ENCODE measurements at places on chromosomes 11 and 22.

GRCh38 chr11:6721343-6721742 is 38.2 kb upstream of the MRPL17 start:
- DNase-seq: no peak

DNA sequence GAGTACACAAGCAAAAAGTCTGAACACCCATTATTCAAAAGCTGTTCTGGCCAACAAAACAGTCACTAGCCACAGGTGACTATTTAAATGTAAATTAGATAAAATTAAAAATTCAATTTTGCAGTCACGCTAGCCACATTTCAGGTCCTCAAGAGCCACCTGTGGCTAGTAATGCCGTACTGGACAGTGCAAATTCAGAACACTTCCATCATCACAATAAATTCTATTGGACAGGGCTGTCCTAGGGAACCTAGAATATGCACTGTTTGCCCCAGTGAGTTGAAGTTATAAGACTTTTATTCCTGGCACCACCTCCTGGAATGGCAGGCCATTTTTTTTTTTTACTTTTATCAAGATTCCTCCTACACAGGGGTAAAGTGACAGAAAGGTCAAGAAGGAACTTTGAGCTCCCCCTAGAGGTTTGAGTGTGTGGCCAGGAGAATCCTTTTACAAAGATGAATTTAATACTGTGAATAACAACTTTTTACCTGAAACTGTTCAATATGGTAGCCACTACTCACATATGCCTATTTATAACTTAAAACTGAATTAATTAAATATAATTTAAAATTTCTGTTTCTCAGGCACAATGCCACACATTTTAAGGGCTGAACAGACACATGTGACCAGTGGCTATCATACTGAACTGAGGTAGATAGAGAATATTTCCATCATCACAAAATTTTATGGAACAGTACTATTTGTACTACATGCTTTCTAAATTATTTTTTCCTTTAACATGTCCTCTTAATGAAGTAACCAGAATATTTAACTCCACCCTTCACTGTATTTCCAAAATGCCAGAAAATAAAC is 6.5 kb downstream of the MSANTD2 start:
- DNase-seq: peak; percentile 44

- DNase-seq: peak; percentile 51
These were observed 26.6 kb downstream of the RAB30 start for GRCh38 chr11:83044958-83045712.

DNA sequence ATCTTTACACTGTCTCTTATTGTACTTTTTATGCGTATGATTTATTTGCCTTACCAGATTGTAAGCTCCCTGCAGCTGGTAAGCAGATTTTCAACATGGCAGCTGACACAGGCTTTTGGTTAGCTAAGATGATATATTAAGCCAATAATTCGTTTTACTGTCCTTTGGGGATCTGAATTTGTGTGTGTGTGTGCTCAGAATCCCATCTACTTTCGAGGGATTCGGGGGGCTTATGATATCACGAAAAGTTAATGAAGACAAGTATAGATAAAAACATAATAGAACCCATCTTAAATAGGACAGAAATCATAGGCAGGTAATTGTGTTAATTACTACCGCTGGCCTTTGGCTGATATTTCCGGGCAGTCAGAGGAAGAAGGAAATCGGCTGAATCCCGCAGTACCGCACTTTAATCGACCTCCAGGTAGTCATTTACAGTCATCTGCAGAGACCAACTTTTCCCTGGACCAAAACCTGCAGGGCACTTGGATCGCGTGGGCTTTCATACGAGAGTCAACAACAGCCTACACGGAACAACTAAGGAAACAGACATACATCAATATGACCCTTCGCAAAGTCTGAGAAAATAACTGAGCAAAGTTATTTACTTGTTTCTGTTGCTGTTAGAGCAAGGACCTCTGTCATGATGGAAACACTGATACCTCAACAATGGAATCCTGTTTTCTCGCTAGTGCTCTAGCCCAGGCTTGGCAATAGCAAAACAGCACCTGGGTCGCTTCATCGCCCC is 802 bp downstream of the KBTBD3 start:
- no peak for DNase-seq

- DNase-seq: no peak
These were observed 47.0 kb upstream of the CARS1 start for GRCh38 chr11:3104051-3104714.

DNA sequence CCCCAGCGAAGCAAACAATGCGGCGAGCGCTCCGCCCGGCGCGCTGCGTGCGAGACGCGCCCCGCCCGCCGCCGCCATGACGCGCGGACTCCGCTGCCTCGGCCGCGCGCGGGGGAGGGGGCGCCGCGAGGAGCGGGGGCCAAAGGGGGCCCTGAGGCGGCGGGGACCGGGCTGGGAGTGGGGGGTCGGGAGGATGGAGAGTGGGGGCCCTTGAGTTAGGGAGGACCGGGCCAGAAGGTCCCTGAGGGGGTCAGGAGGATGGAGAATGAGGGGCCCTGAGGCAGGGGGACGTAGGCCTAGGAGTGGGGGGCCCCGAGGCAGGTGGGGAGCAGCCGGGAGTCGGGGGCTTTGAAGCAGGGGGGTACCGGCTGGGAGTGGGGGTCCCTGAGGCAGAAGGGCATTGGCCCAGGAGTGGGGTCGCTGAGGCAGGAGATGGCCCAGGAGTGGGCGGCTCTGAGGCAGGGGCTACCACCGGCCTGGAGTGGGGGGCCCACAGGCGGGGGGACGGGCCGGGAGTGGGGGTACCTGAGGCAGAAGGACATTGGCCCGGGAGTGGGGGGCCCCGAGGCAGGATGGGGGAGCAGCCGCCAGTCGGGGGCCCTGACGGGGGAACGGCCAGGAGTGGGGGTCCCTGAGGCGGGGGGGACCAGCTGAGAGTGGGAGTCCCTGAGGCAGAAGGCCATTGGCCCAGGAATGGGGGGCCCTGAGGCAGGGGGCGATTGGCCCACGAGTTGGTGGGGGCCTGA is at the start of gene BRD1:
TSS of gene BRD1 (minus strand) at position 21 of the 746 bp plus-strand sequence. CDS start 3,556 bp downstream, outside the sequence.
- DNase-seq: peak; percentile 61

DNA sequence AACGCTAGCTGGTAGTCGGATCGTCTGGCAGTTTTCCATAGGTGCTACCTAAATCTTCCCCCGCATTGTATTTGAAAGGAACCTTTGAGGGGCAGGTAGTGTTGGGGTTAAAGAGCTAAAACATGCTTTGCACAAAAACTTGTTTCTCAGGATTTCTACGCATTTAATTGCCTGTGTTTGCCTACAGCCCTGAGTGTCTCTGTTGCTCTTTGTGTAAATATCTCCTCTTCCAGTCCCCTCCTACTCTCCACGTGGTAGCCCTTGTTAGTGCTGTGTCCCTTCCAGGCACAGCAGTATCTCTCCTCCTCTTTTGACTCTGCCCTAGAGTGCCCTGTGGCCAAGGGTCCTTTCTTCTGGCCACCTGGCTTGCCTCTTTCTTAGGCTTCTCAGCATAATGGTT is 81.7 kb downstream of the BARX2 start:
- DNase-seq: no peak

- no peak for DNase-seq
These were observed 149.1 kb upstream of the SOX6 start for GRCh38 chr11:16505481-16505880.

DNA sequence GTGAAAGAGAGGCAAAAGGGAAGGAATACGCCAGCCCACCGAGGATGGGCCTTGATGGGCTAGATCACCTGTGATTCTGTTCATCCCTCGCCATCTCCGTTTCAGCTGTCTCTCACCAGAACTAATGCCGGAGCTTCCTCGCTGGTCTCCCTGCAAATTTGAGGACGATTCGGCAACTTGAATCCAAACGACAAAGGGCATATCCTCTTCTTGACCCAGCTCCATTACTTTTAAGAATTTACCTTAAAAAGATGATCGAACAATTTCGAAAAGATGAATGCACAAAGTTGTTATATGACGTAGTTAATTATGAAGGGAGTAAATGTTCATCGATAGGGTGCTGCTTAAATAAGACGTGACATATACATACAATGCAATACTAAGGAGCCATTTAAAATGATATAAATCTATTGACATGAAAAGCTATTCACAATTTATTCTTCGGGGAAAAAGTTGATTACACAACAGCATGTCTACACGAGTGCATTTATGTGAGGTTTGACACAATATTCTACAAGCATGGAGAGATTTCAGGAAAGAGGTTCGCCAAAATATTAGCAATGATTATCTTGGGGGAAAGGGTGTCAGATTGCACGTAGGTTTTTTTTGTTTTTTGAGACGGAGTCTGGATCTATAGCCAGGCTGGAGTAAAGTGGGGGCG is 937 bp upstream of the FAM168A start:
- DNase-seq: no peak

DNA sequence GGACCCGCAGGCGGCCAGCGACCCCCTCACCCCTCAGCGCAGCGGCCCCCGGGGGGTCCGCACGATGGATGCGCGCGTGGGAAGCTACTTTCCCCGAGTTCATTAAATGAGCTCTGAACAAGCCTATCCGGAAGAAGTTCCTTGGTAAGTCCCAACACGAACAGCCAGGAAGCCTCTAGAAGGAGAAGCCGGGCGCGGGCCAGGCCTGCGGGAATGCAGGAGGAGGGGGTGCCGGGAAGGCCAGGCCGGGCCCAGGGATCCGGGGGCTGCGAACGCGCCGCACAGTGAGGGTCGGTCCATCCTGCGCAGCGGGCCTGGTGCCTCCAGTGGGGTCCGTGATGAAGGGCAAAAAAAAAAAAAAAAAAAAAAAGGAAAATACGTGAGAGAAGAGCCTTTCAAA is 36.9 kb downstream of the TOLLIP start:
- DNase-seq: no peak

GRCh38 chr11:96282625-96283220 is 60.3 kb downstream of the MAML2 start:
- DNase-seq: no peak

DNA sequence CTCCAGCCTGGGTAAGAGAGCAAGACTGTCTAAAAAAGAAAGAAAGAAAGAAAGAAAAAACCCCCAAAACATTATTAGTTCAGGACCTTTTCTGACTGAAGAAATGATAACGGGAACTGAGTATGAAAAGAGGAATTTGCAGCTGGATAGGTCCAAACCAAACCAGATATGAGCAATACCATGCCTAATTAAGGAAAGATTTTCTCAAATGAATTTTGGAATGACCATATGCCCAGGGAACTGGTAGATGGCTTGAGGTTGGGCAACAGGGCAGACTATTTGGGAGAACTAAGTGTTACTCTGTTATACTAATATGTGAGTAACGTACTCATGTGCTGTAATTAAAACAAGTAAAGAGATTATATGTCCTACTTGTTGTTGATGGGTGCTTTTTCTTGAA is 186.1 kb downstream of the TMEM135 start:
- no peak for DNase-seq

- DNase-seq: no peak
These were observed 35.4 kb downstream of the BIRC2 start for GRCh38 chr11:102382384-102382783.

GRCh38 chr22:27329966-27330645 is 471.4 kb downstream of the MN1 start:
- DNase-seq: no peak

GRCh38 chr11:44946263-44946662 is 4.4 kb downstream of the TP53I11 start:
- no peak for DNase-seq

GRCh38 chr11:128789497-128790150 is 77.5 kb downstream of the KCNJ1 start:
- no peak for DNase-seq

DNA sequence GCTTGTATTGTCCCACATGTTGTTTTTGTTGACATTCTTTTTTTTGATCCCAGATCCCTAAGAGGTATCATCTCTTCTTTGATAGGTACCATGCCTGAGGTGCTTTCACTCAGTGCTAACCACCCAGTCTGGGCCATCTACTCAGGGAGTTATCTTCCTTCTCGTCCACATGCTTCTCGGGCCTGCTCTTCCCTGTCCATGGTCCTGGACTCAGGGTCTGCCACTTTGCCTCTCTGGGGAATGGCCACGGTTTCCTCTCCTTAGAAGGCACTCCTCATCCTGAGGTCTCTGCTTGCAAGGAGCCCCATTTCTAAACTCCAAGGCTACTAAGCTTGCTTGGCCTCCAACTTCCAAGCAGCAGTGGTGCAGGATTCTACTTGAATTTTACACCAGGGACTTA is 227.0 kb upstream of the NCAM1 start:
- peak; percentile 2 for DNase-seq

DNA sequence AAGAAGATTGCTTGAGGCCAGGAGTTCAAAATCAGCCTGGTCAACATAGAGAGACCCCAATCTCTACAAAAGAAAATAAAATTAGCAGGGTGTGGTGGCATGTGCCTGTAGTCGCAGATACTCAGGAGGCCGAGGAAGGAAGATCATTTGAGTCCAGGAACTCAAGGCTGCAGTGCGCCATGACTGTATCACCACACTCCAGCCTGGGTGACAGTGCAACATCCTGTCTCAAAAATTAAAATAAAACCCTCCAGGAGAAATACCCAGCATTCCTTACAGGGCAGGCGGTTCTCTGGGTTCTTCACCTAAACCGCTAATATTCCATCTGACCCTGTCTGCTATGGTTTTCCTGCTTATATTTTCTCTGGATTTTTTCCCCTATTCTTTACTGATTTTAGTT is 13.5 kb downstream of the TCF20 start:
- DNase-seq: no peak

DNA sequence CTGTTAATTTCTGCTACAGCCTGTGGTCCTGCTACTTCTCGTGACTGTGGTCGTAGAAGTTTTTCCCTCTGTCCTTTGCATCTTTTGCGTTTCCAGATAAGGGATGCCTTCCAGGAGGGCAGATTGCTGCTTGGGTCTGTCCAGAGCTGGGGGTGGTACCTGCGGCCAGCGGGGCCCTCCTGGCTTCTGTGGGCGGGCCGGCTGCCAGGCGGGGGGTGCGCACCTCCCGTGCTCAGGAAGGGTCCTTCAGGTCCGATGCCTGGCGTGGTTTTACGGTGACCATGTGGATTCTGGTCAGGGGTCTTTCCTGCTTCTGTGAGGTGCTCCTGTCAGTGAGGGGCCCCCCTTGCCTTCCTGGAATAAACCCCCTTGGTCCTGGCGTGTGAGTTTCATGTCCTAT is 84.8 kb downstream of the KCNQ1 start:
- no peak for DNase-seq

DNA sequence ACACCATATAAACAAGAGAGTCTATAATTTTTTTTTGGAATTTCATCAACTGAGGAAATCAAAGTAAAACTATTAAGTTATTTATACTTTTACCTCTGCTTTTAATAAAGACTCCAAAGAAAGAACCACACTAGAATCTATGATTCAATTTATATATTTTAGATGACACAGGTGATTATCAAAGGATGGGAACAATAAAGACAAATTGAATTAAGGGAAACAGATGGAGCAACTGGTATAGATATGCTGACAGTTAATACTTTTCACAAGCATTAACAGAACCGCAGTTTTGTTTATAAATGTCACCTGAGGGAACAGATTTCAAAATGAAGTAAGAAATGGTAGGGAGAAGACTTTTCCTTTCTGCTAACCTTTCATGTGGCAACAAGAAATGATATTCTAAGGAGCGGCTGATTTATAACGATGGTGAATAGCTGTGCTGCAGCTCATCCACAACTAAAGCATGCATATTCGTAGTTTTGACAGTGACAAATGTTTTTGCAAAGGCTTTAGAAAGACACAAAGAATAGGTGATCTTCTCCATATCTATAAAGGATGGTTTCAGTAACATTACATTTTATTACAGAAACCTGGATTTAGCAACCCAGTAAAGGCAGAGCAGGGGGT is 1502.9 kb upstream of the RAG2 start:
- no peak for DNase-seq

Data from activated CD4-positive, alpha-beta T cell treated with anti-CD3 and anti-CD28 coated beads, Interleukin-2, amount 50 U/mL, for 16 hours (primary cell).